NCI-H82 (cell line): ENCODE measurements at places on chromosomes 4 and X.

DNA sequence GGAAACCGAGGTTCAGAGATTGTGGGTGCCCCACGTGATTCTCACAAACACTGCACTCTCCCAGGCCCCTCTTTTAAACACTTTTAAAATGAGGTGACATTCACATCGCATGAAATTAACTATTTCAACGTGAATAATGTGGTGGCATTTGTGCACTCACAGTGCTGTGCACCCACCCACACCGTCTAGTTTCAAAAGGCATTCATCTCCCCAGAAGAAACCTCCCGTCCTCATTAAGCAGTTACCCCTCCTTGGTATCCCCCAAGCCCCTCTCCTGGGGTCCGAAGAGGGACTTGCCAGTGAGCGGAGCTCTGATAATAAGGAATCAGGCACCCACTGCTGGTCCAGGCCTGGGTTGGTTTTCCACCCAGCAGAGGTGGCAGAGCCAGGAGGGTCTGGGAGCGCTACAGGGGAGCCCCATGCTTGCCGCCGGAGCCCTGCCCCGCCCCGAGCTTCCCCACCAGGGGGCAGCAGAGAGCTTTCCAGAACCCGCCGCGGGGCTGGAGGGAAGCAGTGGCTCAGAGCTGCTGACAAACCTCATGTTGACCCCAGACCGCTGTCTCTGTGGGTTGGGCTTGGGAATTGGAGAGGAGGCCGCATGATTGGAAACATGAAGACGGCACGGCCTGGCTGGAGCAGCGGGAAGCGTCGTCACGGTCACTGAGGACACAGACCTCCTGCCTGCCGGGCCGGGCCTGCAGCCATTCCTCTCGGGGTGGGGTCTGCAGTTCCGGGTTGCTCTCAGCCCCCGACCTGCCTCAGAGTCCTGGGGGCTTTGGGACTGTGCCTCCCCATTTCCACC lies 27.5 kb upstream of the HTRA3 start:
- DNase-seq = peak; percentile 82

GRCh38 chrX:16138108-16138427 lies 14.7 kb downstream of the GRPR start:
- peak; percentile 19 for DNase-seq

DNA sequence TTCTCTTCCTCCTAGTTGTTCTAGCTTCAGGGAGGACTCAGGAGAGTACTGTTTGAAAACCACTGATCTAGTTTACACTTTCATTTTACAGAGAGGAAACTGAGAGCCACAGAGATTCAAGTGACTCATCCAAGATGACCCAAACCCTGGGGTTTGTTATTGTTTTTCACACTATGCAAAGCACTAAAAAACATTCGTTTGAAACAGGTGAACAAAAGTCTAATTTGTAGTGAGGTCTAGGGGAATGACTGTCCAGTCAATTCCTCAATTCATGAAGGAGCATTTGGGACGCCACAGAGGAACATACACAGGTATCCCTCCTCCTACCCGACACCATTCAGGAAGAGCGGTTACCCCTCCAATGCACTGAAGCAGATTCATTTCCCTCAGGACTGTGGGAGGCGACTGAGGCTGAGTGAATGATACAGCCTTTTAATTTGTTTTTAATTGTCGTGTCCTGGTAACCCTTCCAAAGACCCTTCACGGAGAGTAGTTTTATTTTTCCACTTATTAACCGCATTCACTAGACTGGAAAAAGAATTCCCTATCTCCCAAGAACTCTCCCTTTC lies 30.3 kb downstream of the TLR10 start:
- no peak for DNase-seq

- no peak for DNase-seq
Measured at GRCh38 chr4:94506822-94507221, 55.1 kb downstream of the PDLIM5 start.

DNA sequence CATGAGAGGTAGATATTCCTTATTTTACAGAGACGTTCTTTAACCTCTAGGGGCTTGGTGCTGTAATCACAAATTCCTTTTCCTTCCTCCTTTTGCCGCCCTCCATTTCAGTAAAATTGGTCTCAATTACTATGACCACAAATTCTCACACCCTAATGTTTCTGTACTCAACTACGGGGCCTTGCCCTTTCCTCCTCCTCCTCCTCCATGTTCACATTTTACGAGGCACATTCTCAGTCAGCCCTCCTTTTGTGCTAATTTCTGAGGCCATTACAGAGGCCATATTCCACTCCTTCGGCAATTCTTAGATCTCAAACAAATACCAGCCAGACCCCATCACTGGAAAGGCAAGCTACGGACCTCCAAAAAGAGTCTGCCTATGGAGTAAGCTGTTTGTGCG lies 92.1 kb downstream of the SH3KBP1 start:
- DNase-seq = no peak

DNA sequence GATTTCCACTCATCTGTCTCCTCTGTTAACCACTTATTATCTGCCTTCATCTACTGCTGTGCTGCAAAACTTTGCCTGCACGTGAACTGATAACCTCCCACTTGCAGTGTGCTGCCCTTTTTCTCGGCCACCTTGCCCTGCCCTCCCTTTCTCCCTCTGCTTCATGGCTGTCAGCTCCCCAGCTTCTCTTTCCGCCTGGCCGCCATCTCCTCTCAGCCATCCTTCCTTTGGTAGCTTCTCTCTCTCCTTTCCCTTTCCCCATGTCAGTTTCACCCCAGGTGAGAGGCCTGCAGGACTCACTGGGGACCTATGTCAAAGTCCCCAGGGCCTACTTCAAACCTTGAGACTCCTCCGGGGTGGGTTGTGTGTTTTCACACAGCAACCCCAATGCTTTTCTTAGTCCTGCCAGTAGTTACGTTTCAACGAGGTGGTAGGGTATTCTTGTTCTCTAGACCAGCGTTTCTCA lies 6.6 kb downstream of the MSL3 start:
- no peak for DNase-seq
